Activated T-helper 1 cell treated with Interleukin-2 at 50 U/mL for 16 hours (primary cell): ENCODE measurements at places on chromosomes 5 and 9.

DNA sequence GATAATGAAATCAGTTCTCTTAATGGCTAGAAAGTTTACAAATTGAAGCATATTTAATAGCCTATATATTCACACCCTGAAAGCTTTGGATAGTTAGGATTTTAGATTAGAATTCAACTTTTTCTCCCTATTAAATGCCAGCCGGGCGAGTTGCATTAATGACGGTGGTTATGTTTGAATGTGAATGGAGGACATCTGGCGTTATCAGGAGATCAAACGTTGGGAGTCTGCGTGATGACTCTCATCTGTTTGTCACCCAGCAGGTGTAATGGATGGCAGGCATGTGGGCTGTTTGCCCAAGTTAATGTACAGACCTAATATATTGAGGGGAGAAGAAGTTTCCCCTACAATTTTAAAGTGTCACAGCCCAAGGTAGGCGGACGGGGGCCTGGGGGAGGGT is 1227.7 kb upstream of the WWC1 start:
- no peak for DNase-seq

GRCh38 chr5:171937351-171937750 is 69.1 kb downstream of the FBXW11 start:
- DNase-seq, result no peak

DNA sequence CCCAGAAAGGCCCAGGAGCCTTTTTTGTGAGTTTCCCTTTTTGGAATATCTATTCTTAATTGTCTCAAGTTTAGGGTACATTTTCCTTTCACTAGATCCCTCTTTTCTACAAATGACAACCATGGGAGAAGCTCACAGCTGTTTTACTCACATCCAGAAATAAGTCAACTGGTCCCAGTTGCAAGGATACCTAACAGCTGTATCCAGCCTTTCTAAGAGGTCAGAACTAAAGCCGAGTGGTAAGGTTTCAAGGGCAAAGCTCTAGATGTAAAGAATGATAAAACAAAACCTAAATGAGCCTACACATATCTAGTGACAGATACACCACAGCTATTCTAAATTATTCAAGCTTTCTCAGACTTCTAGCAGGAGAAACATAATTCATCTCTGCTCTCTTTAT is 4.4 kb downstream of the FGF10 start:
- DNase-seq, result no peak

GRCh38 chr5:100852988-100853449 is 50.1 kb downstream of the ST8SIA4 start:
- DNase-seq, result no peak

- no peak for DNase-seq
These were observed 113.2 kb downstream of the DCP2 start for GRCh38 chr5:113089653-113090335.

DNA sequence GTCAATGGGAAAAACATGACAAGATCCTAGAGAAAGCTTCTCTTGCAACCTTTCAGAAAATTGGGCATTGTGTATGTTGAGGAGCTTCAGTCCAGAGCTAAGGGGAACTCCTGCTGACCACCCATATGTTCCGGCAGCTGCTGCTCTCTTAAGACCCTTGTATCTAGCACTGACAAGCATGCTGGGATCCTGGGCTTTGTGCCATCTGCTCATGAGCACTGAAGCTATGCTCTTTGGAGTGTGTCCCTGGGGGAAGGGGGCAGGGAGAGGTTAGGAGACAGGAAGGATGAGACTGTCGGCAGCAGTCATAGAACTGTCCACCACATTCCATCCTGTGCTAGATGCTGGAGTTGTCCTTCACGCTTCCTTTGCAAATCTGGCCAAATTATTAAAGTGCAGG is 109.3 kb downstream of the JAKMIP2 start:
- DNase-seq, result no peak

- no peak for DNase-seq
These were observed 904.7 kb downstream of the TLE1 start for GRCh38 chr9:80784647-80785046.

DNA sequence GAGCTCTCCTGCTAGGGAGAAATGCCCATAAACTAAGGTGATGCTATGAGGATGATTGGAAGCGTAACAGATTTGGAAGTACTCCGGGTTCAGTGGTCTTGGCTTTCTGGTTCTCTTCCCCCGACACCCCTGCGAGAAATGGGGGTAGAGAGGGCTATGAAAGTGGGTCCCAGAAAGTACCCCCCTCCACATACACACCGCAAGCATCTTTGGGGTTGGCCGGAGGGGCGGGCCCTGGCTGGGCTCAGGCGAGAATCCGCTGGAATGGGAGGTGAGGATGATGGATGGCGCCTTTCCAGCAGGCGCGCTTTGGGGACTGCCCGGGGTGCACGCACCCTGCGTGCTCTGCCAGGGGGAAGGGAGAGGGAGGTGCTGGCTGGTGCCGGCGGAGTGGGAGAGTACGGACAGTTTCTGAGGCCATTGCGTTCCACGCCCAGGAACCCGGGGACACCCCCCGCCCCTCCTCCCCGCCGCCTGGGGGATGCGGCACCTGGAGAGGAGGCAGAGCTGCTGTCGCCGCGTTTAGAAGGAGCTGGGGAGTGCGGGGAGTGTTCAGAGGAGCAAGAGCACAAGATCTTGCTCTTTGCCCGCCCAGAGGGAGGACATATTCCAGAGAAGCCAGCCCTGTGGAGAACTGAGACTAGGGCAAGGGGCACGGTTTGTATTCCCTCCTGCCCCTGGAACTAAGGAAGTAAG is 1.9 kb downstream of the PCSK5 start:
- DNase-seq, result no peak

DNA sequence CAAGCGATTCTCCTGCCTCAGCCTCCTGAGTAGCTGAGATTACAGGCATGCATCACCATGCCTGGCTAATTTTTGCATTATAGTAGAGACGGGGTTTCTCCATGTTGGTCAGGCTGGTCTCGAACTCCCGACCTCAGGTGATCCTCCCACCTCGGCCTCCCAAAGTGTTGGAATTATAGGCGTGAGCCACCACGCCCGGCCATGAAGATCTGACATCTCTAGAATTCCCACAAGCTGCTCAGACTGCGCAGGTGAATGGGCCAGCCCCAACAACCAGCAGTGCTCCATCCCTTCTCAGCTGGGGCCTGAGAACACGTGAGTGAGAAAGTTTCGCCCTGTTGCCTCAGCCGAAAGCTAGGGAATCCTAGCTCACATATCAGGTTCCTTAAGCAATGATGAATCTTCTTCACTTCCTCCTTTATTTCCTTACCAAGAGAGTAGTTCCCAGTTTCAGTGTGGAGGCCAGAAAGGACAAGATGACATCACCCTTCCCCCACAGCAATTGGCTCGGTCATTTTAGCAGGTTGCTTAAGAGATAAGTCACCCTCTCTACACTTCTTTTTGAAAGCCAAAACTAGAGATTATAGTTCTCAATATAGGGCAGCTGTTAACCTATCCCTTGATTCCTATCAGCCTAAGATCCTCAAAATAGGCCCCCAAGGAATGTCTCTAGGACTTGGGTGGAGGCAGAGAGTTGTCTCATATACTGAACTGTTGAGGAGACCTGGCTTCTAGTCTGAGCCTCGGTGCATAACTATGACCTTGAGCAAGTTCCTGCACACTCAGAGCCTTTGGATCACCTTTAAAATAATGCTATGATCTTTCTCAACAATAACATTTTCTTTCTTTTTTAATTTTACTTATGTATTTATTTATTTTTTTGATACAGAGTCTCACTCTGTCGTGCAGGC is 23.9 kb upstream of the PPP2CA start:
- no peak for DNase-seq

DNA sequence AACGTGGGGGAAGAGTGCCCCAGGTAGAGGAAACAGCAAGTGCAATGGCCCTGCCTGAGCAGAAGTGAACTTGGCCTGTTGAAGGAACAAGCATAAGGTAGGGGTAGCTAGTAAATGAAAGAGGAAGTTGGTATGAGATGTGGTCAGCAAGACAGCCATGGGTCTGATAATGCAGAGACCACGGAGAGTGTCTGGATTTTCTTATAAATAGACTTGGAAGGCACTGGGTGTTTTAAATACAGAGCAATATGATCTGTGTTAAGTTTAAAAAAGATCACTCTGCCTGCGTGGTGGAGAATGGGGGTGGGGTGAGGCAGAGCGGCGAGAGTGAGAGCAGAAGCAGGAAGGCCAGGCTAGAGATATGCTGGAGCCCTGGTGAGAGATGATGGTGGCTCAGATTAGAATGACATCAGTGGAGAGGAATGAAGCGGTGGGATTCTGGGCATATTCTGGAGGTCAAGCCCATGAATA is 4.2 kb downstream of the ADAM19 start:
- DNase-seq, result no peak

GRCh38 chr9:16687678-16688369 is 182.6 kb downstream of the BNC2 start:
- no peak for DNase-seq

DNA sequence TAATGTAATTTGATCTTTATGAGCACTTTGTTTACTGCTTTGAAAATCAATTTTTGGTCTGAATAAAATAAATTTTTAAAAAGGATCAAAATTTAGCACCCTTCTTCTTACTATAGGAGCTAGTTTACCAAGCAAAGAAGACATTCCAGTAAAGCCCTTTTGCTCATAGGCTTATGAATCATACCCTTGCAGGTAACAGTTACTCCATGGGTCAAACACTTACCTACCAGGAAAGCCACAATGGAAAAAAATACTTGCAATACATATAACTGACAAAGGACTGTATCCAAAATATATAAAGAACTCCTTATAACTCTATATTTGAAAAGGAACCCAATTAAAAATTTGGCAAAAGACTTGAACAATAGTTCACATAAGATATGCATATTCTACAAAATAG is 66.6 kb downstream of the SHOC1 start:
- no peak for DNase-seq
